Endothelial cell of coronary artery (primary cell): ENCODE measurements at places on chromosomes 1 and 21. TPM values are rescaled to one million over a fixed set of nuclear protein-coding genes. Genes with fewer than 3 reads are reported as not detected.

Gene HSD3B2
- total RNA-seq, result not detected in 2 replicates

Gene ANKRD45
- 0.36 TPM in 1 of 2 replicates, not detected in the other for total RNA-seq

Gene FUCA1
- 6.6 and 8.2 TPM in 2 replicates for total RNA-seq

Gene TCP10L
- 0.09 and 0.28 TPM in 2 replicates for total RNA-seq

Gene TLCD4
- under 0.01 TPM in 2 replicates for total RNA-seq

Gene LDLRAD1
- total RNA-seq, result not detected in 2 replicates

Gene SLC45A1
- total RNA-seq, result 0.54 and 1.5 TPM in 2 replicates

Gene ERG
- total RNA-seq, result 45.7 and 55.8 TPM in 2 replicates

Gene KRTAP13-2
- total RNA-seq, result not detected in 2 replicates

Gene C1orf94
- total RNA-seq, result not detected in 2 replicates

Gene SPSB1
- 21.3 and 28.6 TPM in 2 replicates for total RNA-seq

Gene VPS13D
- total RNA-seq, result 23.3 and 32.9 TPM in 2 replicates

Gene MSH4
- total RNA-seq, result 0.18 and 0.28 TPM in 2 replicates

Gene GNPAT
- 44.8 and 54.3 TPM in 2 replicates for total RNA-seq

Gene SLC22A15
- 0.09 and 0.47 TPM in 2 replicates for total RNA-seq

Gene TRIM46
- total RNA-seq, result 4.9 and 5.9 TPM in 2 replicates

Gene RBM34
- total RNA-seq, result 53.3 and 60.3 TPM in 2 replicates

Gene MFAP2
- total RNA-seq, result 19.5 and 26.9 TPM in 2 replicates

Gene SPATA21
- total RNA-seq, result not detected in 2 replicates

Gene RAD54L
- total RNA-seq, result 2.4 and 3.8 TPM in 2 replicates

Gene RNU1-1
- 2,685 and 5,329 TPM in 2 replicates for total RNA-seq

Gene DNAJC28
- total RNA-seq, result 0.90 and 0.94 TPM in 2 replicates

Gene BGLAP
- 0.19 and 0.27 TPM in 2 replicates for total RNA-seq

Gene FOXD2
- under 0.01 and 0.09 TPM in 2 replicates for total RNA-seq

Gene ELOVL1
- total RNA-seq, result 64.6 and 66.0 TPM in 2 replicates

Gene HFM1
- under 0.01 TPM in 2 replicates for total RNA-seq

Gene TM2D1
- total RNA-seq, result 31.7 and 53.2 TPM in 2 replicates

Gene FCRLA
- total RNA-seq, result 0.19 TPM in 1 of 2 replicates, not detected in the other

Gene SPATA45
- not detected in 2 replicates for total RNA-seq

Gene OPRD1
- total RNA-seq, result not detected in 2 replicates

Gene PARS2
- total RNA-seq, result 3.2 and 3.8 TPM in 2 replicates

Gene IRF6
- 3.0 and 7.9 TPM in 2 replicates for total RNA-seq

Gene IGSF9
- total RNA-seq, result under 0.01 TPM in 2 replicates

Gene SCP2
- total RNA-seq, result 122 and 131 TPM in 2 replicates

Gene INKA2
- total RNA-seq, result 6.3 and 9.3 TPM in 2 replicates

Gene DTL
- total RNA-seq, result 4.9 and 8.7 TPM in 2 replicates
